Nephron progenitor cell (in vitro differentiated cells): ENCODE measurements at places on chromosomes 5 and 9.
A peak's percentile ranks its signal among the peaks of the same experiment; 100 is the strongest.

DNA sequence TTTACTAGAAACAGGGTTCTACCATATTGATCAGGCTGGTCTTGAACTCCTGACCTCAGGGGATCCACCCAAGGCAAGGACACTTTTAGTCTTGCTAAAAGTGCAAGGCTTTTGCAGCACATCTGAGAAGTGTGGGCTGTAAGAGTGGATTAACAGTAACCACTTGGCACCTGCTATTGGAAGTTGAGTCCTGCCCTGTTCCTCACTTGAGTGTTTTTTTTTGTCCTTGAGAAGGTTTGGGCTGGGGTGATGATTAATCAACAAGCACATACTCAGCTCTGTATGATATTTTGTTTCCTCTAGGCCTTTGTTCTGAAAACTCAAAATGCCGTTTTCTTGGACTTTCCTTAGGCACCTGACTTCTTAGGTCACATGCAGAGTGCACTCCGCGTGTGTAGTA, 37.4 kb downstream of the SNX30 start:
- peaks cover 22% of the 10 kb centered on the region for H3K4me1 ChIP-seq
- H3K27me3 ChIP-seq: no peaks in the 10 kb centered on the region
- no peak for DNase-seq
- H3K4me3 ChIP-seq: no peak overlapping the region

DNA sequence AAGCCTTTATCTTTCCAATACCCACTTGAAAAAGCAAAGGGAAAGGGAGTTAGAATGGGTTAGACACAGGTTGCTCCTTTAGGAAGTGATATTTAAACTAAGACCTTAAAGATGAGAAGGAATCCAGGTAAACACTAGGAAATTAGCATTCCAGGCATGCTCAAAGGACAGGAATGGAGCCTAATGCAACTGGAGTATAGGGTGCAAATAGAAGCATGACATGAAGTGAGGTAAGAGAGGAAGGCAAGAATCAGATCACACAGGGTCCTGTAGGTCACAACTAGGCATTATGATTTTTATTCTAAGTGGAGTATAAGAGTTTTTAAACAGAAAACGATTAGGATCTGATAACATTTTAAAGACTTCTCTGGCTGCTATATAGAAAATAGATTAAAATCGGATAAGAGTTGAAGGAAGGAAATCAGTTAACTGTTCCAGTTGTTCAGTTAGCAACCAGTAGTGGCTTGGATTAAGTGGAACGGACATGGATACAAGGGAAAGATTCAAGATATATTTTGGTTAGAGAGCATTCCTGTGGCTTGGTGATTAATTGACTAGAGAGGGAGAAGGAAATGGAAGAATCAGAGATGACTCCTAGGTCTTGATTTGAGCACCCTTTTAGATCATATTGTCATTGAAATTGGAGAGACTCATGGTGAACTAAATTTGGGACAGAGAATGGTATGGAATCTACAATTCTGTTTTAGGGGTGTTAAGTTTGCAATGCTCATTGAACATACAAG, 95.9 kb downstream of the FBXO4 start:
- no peak overlapping the region for H3K4me3 ChIP-seq
- no peaks in the 10 kb centered on the region for H3K4me1 ChIP-seq
- peaks cover 3% of the 10 kb centered on the region for H3K27me3 ChIP-seq
- no peak for DNase-seq
- no peaks in the 10 kb centered on the region for H3K36me3 ChIP-seq

GRCh38 chr5:173670791-173671120, 54.3 kb upstream of the BOD1 start:
- H3K27ac ChIP-seq: no peak overlapping the region
- H3K36me3 ChIP-seq: peaks cover 15% of the 10 kb centered on the region
- DNase-seq: no peak

DNA sequence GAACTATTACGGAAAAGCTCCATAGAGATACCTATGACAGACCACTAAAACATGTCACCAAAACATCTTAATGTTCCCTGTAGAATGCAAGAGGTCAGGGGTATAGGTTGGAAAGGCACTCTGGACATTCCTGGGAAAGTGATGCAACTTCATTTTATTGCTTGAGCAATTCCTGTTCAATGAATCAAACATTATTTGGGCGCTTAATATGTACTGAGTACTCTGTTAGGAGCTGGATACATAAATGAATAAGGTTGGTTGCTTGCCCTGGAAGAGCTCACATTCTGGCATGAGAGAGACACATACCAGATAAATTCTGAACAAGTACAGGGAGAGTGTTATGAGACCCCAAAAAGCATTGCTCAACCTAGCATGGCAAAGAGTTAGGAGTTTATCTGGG, 408.9 kb upstream of the DMAC1 start:
- no peaks in the 10 kb centered on the region for H3K36me3 ChIP-seq
- no peak for DNase-seq
- no peak overlapping the region for H3K4me3 ChIP-seq
- no peaks in the 10 kb centered on the region for H3K4me1 ChIP-seq
- peaks cover 5% of the 10 kb centered on the region for H3K27me3 ChIP-seq
- no peak overlapping the region for H3K27ac ChIP-seq

GRCh38 chr5:18068826-18069225, 434.6 kb downstream of the TAF11L14 start:
- no peak overlapping the region for H3K4me3 ChIP-seq
- no peaks in the 10 kb centered on the region for H3K27me3 ChIP-seq
- H3K36me3 ChIP-seq: no peaks in the 10 kb centered on the region

DNA sequence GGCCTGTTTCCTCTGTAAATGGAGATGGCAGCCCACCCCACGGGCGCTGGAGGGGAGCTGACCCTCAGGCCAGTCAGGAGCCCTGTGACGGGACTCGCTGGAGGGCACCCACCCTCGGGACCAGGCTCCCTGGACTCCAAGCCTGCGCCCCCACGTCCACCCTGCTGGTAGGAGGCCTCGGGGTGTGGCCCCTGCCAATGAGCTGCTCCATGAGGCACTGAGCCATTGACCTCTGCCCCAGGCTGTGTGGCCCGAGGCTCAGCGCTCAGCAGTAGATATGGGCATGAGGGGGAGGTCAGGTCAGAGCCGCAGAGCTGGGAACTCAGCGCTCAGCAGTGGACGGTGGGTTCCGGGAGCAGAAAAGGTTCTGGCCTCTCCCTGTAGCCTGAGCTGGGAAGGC, 52.3 kb upstream of the EGFL7 start:
- peak overlapping the region; percentile 77 for H3K27ac ChIP-seq
- peaks cover 59% of the 10 kb centered on the region for H3K4me1 ChIP-seq
- H3K4me3 ChIP-seq: no peak overlapping the region
- H3K36me3 ChIP-seq: no peaks in the 10 kb centered on the region
- no peaks in the 10 kb centered on the region for H3K27me3 ChIP-seq

GRCh38 chr5:14534773-14535172, 46.8 kb upstream of the OTULINL start:
- no peak overlapping the region for H3K4me3 ChIP-seq
- peak overlapping the region; percentile 95 for H3K27ac ChIP-seq
- DNase-seq: no peak
- no peaks in the 10 kb centered on the region for H3K36me3 ChIP-seq
- peaks cover 3% of the 10 kb centered on the region for H3K27me3 ChIP-seq
- peaks cover 19% of the 10 kb centered on the region for H3K4me1 ChIP-seq

DNA sequence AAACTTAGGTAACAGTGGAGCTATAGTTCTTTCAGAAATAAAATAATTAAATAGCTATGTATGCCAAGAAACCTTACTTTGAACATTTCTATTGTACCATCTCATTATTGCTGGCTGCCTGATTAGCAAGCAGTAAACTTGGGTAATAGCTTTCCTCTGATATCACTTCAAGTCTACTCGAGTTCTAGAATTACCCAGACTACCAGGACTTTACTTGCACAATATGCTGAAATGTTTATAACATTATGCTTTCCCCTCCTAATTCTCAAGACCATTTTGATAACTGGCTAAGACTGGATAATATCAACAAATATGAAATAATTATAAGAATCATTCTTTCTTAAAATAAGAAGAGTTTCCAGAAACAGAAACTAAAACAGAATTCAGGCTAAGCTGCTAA, 512.6 kb downstream of the RAB3C start:
- no peak for DNase-seq
- no peak overlapping the region for H3K4me3 ChIP-seq
- peak overlapping the region; percentile 66 for H3K27ac ChIP-seq
- peaks cover 33% of the 10 kb centered on the region for H3K4me1 ChIP-seq
- peaks cover 3% of the 10 kb centered on the region for H3K27me3 ChIP-seq
